ENCODE measurements at places on chromosomes 1 and 21.

DNA sequence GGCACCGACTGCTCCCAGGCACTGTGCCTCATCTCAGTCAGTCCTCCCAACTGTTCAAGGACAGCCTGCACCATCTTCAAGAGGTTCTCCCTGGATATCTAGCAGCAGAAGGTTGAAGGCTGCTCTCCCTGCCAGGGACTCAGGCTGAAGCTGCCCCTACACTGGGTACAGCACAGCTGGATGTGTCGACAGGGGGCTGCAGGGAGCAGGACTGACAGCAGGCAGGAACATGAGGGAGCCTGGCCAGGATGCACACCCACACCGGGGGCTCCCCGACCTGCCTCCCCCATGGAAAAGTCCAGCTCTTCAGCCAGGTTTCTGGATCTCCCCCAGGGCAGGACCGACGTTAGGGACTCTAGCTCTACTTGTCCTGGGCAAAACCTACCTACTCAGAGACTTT, 20.5 kb downstream of the SETD4 start:
- no peak for DNase-seq

DNA sequence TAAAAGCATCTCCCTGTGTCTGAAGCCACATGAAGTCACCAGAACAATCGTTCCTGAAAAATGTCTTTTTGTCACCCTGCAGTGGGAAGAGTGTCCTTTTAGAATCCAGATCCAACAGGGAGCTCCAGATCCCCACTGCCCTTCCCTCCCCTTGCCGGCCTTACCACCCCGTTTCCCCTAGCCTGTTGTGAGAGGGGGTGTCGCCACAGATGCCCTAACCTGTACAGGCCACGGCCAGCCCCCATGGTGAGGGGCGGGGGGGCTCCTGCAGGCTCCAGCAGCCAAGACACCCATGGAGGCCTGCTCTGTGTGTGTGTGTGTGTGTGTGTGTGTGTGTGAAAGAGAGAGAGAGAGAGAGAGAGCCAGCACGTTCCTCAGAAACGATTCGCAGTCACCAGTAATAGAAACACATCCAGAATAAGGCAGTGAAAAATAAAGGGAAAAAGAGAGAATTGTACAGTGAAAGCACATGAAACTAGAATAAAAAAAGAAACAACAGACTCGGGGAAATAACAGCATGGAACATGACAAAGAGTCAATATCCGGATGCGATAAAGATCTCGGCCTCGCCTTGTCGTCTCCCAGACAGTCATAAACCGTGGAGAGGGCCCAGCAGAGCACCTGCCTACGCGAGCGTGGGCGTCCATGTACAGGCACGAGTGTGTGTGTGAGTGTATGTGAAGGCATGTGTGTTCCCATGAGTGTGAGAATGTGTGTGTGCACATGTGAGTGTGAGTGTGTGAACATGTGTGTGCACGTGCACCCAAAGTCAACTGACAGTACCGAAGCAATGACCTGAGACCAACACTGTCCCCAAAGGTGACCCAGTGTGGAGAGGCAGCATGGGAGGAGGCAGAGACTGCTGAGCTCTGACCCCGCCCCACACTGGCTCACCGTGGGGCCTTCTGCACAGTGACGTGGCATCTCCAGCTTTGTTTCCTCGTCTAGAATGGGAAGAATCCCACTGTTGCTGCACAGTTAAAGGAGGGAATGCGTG, 303.8 kb downstream of the NPHP4 start:
- DNase-seq: no peak

- no peak for DNase-seq
These were observed 16.6 kb downstream of the CACNA1S start for GRCh38 chr1:201095581-201095980.

DNA sequence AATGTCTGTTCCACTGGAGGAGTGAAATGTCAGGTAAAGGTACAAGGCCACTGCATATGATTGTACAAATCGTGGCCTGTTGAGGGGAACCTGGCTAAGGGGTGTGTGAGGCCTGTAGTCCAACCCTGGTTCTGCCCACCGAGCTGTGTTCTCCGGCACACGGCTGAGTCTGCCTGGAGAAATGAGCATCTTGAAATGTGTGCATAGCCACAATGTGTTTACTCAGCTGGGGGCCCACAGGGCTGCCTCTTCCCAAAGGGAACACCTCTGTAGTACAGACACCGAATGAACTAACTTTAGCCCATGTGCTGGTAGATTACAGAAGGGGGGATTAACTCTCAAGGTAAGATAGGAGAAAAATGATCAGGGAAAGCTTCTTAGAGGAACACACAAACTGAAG, 30.2 kb downstream of the AK4 start:
- no peak for DNase-seq

GRCh38 chr1:93324486-93325464, 20.9 kb upstream of the DR1 start:
- no peak for DNase-seq

- DNase-seq: no peak
These were observed 13.9 kb upstream of the KIF14 start for GRCh38 chr1:200634261-200635122.

GRCh38 chr1:230907472-230908205, 39.3 kb upstream of the C1orf198 start:
- DNase-seq: no peak

- DNase-seq: peak; percentile 4
These were observed 1.1 kb downstream of the GABPA start for GRCh38 chr21:25735646-25736597.

DNA sequence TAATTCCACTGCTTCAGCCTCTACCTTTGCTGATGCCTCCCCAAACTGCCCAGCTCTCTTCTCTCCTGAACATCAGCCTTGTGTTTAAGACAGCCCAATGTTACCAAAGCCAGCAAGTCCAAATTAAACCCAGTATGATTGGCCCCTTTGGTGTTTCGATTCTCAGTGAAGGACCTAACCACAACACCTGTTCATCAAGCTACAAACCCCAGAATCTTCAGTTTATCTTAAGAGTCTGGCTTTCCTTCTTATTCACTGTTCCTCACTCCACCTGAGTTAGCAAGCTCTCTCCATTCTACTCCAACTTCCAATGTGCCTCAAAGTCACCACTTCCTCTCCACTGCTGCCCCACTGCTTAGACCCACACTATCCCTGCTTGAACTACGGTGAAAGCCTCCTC, 25.5 kb upstream of the ITPKB start:
- no peak for DNase-seq

- DNase-seq: no peak
These were observed 48.8 kb downstream of the LRRC40 start for GRCh38 chr1:70156529-70157120.

GRCh38 chr1:170885551-170885950, 49.8 kb upstream of the MROH9 start:
- no peak for DNase-seq

DNA sequence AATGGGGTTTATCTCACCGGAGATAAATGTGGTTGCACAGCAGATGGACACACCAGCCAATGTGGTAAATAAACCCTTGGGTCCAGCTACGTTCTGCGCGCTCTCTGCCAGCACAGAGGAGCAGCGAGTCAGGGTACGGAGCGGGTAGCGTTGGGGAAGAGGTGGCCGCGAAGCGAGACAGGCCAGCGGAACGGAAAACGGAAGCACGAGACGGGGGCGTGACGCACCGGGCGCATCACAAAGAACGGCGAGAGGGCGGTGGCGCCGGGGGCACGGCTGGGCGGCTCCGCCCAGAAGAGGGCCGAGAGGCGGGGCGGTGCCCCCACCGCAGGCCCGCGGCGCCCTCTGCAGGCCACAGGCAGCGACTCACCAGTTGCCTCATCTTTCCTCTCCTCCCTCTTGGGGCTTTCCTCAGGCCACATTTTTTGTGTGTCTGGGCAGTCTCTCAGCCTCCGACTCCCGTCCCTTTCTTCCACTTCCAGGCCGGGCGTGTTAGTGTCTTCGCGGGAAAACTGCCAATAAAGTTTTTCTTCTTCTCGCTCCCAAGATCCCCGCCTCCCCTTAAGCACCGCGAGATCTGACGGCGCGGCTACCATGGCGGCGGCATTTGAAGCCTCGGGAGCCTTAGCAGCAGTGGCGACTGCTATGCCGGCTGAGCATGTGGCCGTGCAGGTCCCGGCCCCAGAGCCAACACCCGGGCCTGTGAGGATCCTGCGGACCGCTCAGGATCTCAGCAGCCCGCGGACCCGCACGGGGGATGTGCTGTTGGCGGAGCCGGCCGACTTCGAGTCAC, at the start of gene DDX20:
TSS of gene DDX20 (plus strand) at position 571 of the 793 bp plus-strand sequence. CDS start at position 595, 24 bp downstream.
- peak; percentile 94 for DNase-seq

GRCh38 chr1:234775477-234776246, 165.7 kb upstream of the IRF2BP2 start:
- DNase-seq: no peak

DNA sequence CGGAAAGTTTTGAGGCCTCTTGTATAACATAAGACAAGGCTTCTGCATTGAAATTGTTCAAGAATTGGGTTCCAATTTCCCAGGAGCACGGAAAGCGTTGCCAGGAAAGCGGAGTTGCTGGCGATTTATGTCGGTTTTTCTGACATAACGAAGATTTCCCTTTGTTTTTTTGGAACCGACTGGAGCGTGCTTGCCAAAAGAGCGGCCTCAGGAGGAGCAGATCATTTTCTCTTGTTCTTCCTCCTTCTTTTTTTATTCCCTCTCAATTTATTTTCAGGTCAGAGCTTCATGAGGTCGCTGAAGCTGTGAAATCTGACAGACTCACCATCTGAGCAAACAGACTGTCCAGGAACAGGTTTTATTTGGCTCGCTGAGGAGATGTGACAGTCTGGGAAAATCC, 275.5 kb downstream of the CAMTA1 start:
- no peak for DNase-seq

DNA sequence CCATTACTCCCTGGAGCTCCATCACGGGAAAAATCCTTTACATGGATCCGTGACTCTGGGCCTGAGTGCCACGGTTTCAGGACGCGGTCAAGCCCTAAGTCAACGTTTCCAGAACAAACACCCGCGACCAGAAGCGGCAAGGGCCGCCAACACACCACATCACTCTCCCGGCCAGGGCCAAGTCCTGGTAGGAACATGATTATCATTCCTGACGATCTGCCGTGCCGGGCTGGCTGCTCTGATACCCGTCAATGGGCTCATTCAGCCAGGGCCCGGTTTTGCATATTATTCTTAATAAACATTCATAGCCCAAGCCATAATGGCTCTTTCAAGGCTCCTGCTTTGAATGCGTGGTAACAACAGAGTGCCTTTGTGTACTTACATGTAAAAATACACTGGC, 44.6 kb upstream of the SIM2 start:
- DNase-seq: no peak

- no peak for DNase-seq
These were observed 27.9 kb upstream of the AGO1 start for GRCh38 chr1:35854989-35855700.

DNA sequence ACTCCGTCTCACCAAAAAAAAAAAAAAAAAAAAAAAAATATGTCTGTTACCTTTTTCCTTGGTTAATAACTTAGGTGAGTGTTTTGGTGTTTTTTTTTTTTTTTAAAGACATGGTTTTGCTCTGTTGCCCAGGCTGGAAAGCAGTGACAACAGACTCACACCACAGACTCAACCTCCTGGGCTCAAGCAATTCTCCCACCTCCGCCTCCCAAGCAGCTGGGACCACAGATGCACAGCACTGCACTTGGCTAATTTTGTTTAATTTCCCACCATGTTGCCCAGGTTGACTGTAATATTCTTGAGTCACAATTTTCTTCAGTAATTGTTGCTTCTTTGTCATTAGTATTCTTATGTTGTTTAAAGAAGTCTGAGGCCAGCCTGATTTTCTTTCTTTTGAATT, 149.2 kb upstream of the SYT6 start:
- no peak for DNase-seq

DNA sequence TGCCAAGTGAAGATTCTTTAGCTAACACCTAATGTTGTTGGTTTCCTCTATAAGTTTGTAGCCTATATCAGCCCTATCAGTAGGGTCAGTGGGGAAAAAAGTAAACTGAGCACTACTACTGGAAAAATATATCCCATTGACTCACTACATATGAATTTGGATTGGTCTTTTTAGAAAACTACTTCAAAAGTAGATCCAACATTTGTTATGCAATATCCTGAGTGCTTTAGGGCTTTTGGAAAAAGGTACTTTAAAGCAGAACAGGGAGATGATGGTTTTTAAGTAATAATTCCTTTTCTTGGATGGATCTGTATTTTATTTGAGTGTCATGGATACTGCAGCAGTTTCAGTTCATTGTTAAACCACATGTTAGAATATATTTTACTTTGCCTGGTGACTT, 7.1 kb downstream of the C1orf21 start:
- DNase-seq: no peak

DNA sequence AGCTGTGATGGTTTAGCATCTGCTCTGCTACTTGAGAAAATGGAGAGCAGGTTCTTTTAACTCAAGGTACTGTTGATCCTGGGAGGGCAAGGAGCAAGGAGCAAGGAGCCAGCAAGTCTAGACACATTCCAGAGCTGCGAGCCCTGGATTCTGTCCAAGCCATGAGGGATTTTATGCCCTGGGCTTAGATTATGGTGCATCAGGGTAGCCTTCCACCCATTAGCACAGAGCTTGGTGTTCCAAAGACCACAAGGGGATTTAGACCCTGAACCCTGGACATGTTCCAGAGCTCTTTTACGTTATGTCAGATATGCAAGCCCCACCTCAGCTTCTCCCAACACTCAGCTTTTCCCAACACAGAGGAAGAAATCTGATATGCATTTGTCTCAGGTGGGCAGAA, 2.0 kb upstream of the OR14I1 start:
- DNase-seq: no peak

DNA sequence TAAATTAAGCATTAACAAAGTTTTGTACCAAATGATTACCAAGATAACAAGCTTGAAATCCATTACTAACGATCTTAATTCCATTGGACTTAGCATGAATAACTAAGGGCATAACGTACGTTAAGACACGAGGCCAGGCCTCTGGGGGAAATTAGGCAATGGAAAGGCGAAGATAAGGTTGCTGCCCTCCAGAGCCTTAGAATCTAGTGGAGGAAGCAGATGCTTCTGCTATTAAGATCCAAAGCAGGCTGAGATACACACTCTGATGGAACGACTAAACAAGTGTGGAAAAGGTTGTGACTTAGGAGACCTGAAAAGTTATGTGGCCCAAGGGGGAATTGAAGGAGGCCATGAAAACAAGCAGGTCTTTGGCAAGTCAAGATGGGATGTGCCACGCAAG, 6.0 kb downstream of the AKNAD1 start:
- no peak for DNase-seq

DNA sequence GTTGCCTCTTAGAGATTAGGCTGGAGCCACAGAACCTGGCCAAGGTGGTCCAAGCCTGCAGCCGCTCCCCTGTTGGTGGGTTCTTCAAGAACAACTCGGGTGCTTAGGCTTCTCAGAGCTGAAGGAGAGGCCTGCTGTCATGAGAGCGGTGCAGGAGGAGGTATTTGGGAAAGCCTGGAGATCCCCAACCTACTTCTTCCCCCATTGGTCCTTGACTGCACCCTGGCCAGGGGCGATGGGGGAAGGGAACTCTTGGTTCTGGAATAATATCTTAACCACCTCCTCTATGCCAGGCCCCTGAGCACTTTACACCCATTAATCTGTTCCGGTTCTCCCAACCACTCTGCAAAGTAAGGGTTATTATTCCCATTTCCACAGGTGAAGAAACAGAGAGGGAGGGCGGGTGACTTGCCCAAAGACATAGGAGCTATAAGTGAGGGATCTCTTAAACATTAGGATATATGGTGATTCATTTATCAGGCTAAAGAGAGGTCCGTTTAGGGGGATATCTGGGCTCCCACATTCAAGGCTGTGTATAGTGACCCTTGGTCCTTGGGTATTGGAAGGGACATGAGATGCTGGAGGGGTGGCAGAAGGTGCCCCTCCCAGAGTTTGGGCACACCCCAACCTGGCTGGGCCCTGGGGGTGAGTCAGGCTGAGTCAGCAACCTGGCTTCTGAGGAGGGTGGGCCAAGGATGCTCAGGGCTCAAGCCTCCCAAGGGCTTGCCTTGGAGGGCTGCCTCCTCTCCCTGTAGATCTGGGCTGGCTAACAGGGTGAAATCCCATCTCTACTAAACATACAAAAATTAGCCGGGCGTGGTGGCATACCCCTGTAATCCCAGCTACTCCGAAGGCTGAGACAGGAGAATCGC, 5.2 kb downstream of the TRNP1 start:
- no peak for DNase-seq
